Activated CD8-positive, alpha-beta memory T cell treated with anti-CD3 and anti-CD28 coated beads for 24 hours (primary cell): ENCODE measurements at places on chromosomes 6 and 20.
A peak's percentile ranks its signal among the peaks of the same experiment; 100 is the strongest.

DNA sequence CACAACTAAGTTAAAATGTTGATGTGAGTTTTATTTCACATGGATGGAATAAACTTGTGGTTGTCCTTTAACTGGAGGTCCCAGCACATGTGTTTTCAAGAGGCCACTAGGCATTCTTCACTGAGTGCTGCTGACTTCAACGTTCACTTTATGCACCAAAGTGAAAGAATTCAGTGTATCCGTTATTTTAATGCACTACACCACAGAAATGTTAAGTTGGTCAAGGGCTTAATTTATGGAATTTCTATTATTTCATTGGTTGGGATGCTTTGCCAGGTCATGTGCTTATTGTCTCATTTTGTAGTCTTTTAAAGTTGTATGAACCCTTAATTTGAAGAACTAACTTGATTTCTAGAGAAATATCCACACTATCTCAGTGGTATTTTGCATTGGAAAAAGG, 106.4 kb downstream of the PPP1R14C start:
- no peak for DNase-seq

GRCh38 chr6:46053039-46053933, 37.6 kb upstream of the CLIC5 start:
- DNase-seq = no peak

- no peak for DNase-seq
Measured at GRCh38 chr6:71029555-71029954, 72.7 kb upstream of the B3GAT2 start.

DNA sequence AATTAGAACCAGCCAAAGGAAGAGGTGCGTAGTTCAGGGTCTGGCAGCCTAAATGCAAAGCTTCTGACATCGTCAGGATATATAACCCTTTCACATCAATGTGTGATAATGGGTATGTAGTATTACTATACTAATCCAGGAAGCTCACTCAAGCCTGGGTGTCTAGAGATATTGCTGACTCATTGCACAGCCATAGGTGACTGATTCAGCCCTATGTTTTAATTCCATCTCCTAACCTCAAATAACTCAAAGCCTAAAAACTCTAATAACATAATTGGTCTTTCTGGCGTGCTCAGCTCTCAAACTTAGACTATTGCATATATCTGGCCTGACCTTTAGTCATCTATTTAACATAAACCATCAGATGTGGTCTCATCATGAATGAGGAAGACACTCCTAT, 658.4 kb downstream of the TBC1D32 start:
- no peak for DNase-seq

- DNase-seq = no peak
Measured at GRCh38 chr6:6251555-6252280, 68.7 kb downstream of the F13A1 start.

DNA sequence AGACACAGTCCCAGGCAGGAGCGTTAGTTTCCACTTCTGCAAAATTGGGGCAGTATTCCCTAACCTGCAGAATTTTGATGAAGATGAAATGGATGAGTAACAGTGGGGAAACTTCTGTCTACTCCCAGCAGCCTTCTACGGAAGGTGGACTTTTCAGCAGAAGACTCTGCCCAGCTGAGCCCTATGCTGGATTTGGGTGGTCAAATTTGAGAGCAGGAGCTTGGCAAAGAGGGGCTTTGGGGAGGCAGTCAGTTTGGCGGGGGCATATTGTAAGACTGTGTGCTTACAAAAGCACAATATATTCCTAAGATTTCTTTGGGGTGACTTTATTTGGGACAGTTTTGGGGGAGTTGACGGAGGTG, 5.4 kb upstream of the SDCBP2 start:
- peak; percentile 41 for DNase-seq
